Stimulated activated CD4-positive, alpha-beta T cell treated with anti-CD3 and anti-CD28 coated beads, Interleukin-2, amount 100 ng/mL, for 48 hours (primary cell): ENCODE measurements at places on chromosomes 1 and 21.

DNA sequence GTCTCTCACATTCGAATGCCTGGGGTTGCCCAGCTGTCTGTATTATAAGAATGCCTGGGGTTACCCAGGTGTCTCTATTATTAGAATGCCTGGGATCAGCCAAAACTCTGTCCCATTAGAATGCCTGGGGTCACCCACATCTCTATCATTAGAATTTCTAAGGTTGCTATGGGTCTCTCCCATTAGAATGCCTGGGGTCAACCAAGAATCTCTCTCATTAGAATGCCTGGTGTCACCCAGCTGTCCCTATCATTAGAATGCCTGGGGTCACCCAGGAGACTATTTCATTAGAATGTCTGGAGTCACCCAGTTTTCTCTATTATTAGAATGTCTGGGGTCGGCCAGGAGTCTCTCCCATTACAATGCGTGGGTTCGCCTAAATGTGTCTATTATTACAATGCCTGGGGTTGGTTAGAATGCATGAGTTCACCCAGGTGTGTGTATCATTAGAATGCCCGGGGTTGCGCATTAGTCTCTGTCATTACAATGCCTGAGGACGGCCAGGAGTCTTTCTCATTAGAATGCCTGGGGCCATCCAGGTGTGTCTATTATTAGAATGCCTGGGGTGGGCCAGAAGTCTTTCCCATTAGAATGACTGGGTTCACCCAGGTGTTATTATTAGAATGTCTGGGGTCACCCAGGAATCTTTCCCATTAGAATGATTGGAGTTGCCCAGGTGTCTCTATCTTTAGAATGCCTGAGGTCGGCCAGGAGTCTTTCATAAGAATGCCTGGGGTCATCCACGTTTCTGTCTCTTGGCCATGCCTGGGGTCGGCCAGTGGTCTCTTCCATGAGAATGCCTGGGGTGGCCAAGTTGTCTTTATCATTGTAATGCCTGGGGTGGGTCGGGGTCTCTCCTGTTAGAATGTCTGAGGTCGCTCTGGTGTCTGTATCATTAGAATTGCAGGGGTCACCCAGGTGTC lies 59.6 kb downstream of the RNF187 start:
- DNase-seq, result no peak

GRCh38 chr21:27329255-27329851 lies 362.5 kb upstream of the ADAMTS5 start:
- no peak for DNase-seq

DNA sequence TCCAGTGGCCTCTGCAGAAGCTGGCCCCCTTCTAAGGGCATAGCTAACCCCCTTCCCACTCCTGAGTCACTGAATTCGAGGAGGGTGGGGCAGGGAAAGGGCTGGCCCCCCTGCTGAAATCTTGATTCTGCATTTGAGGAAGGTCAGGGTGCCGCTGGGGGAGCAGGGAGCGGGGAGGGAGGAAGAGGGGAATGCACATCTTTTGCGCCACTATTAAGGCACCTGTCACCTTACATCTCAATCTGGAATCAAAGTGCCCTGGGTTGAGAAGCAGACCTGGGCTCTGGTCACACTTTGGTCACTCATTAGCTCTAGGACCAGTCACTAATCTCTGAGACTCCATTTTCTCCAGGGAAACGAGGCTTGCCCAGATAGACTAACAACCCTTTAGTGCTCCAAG lies 62.0 kb downstream of the TOR1AIP2 start:
- no peak for DNase-seq

GRCh38 chr1:9314111-9314510 lies 21.4 kb downstream of the SPSB1 start:
- no peak for DNase-seq

- DNase-seq, result no peak
Observed at GRCh38 chr1:25197982-25198662, 34.2 kb downstream of the SYF2 start.

- no peak for DNase-seq
Observed at GRCh38 chr1:156767879-156768604, 707 bp downstream of the PRCC start.

GRCh38 chr21:25735646-25736597 lies 1.1 kb downstream of the GABPA start:
- DNase-seq, result peak; percentile 65

DNA sequence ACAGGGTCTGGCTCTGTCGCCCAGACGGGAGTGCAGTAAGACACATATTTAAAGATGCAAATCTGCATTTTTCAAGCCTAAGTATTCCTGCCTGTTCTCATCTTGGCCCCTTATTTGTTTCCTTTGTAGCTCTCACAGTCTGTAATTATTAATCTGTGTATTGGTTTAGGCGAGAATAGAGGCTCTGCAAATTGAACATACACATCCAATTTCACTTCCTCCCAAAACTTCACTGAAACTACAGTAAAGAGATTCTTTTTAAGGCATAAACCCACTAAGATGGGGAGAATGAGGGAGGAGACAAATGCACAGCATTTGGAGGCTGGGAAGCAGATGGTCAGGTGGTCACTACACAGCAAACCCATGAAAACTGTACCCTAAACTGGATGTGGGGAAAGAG lies 21.0 kb downstream of the HMGN2 start:
- DNase-seq, result no peak

GRCh38 chr1:23217421-23218115 lies at the start of gene HTR1D:
TSS of gene HTR1D (minus strand) at chr1:23217502. CDS start at chr1:23194219, 23,283 bp downstream.
- no peak for DNase-seq

DNA sequence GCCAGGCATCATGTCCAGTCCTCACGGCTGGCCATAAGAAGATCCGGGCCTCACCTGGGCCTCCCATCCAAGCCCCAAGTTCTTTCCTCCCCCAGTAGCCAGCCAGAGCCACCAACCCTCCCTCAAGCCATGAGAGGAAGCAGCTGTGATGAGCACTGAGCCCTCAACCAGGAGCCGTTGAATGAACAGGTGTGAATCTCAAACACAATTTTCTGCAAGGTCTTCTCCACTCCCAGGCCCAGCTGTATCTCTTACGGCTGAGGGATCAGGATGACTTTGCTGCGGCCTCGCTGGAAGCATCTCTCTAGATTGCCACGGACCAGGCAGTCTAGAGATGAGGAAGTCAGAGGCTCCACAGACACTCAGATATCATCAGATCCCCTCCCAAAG lies 9.8 kb upstream of the CLDN14 start:
- DNase-seq, result no peak
